ENCODE measurements at places on chromosomes 16 and 17. TPM values are rescaled to one million over a fixed set of nuclear protein-coding genes. Genes with fewer than 3 reads are reported as not detected.

Gene GNG13
- total RNA-seq, result not detected

Gene CNTNAP1
- total RNA-seq, result 1.1 TPM

Gene SLC13A2
- total RNA-seq, result not detected

Gene ANKRD40CL
- total RNA-seq, result not detected

Gene SCRN2
- 17.6 TPM for total RNA-seq

Gene SCGB1C2
- total RNA-seq, result not detected

Gene SPN
- 38.2 TPM for total RNA-seq

Gene SRCIN1
- total RNA-seq, result 0.52 TPM

Gene STX1B
- 2.3 TPM for total RNA-seq

Gene ABCA6
- 0.14 TPM for total RNA-seq

Gene TRPV3
- 0.11 TPM for total RNA-seq

Gene PHB1
- total RNA-seq, result 26.3 TPM

Gene ZNF287
- 13.7 TPM for total RNA-seq

Gene PYY
- total RNA-seq, result not detected

Gene HOXB9
- total RNA-seq, result not detected

Gene C16orf54
- 129 TPM for total RNA-seq

Gene KRT24
- total RNA-seq, result not detected

Gene GPRC5C
- 0.33 TPM for total RNA-seq

Gene SHCBP1
- total RNA-seq, result 1.3 TPM

Gene KRT20
- total RNA-seq, result not detected

Gene OMG
- 0.41 TPM for total RNA-seq
